ENCODE measurements at places on chromosomes 6 and 20.

GRCh38 chr6:52271852-52272460, 12.6 kb downstream of the MCM3 start:
- DNase-seq: no peak

DNA sequence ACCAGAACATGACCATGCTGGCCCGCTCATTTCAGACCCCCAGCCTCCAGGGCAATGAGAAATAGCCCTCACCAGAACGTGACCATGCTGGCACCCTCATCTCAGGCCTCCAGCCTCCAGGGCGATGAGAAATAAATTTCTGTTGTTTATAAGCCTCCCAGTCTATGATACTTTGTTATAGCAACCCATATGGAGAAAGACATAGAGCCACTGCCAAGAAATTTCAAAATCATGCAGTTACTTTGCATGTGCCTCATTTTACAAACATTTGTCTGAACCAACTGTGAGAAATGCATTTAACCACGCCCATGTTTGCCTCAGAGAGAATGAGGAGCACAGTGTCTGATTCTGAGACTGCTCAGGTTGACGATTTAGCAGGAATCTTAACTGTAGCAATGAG, 15.5 kb downstream of the CYP39A1 start:
- no peak for DNase-seq

- no peak for DNase-seq
These were observed 10.6 kb upstream of the FAM8A1 start for GRCh38 chr6:17589406-17590096.

GRCh38 chr6:1667012-1667804, 57.5 kb downstream of the FOXC1 start:
- DNase-seq: no peak

- no peak for DNase-seq
These were observed 294.8 kb downstream of the GMDS start for GRCh38 chr6:1950631-1951030.

- no peak for DNase-seq
These were observed 7.3 kb downstream of the THEMIS start for GRCh38 chr6:127893541-127893940.

DNA sequence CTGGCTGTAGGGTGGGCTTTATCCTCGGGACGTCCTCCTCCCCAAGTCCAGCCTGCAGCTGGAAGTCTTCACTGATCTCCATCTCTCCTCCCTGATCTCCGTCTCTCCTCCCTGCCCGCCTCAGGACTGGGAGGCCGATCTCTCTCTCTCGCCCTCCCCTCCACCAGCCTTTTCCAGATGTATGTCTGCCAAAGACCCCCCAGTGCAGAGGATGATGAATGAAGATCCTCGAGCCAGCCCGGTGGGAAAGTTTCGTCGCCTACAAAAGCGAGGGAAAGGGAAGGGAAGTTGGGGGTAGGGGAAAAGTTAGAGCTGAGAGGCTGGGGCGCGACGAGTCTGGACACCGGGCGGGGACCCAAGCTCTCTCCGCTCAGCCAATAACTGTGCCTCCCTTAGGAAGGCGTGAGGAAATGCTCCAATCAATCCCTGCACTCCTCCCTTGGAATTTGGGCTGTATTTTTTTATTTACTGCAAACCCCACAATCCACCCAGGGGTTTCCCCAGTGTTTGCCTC, 595 bp upstream of the SRF start:
- DNase-seq: no peak

- DNase-seq: peak; percentile 32
These were observed 1.2 kb downstream of the SLC2A4RG start for GRCh38 chr20:63740627-63741353.

GRCh38 chr6:14814016-14814415, 431.9 kb upstream of the JARID2 start:
- DNase-seq: no peak

DNA sequence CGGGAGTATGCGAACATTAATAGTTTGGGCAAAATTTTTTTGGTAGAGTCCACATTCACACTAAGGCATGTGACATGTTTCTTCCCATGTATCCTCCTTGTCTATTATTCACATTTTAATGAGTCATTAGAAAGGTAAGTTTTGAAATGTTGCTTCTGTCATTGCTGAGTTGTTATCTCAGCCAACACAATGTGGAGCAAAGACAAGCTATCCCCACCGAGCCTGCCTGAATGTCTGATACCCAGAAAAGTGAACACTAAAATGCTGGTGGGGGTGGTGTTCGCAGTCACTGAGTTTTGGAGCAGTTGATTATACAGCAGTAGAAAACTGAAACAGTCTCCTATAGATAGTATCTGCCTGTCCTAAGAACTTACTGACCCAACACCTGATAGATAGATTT, 68.3 kb upstream of the ASF1A start:
- DNase-seq: no peak

- DNase-seq: no peak
These were observed 529.6 kb downstream of the ADGRB3 start for GRCh38 chr6:69164564-69165229.

DNA sequence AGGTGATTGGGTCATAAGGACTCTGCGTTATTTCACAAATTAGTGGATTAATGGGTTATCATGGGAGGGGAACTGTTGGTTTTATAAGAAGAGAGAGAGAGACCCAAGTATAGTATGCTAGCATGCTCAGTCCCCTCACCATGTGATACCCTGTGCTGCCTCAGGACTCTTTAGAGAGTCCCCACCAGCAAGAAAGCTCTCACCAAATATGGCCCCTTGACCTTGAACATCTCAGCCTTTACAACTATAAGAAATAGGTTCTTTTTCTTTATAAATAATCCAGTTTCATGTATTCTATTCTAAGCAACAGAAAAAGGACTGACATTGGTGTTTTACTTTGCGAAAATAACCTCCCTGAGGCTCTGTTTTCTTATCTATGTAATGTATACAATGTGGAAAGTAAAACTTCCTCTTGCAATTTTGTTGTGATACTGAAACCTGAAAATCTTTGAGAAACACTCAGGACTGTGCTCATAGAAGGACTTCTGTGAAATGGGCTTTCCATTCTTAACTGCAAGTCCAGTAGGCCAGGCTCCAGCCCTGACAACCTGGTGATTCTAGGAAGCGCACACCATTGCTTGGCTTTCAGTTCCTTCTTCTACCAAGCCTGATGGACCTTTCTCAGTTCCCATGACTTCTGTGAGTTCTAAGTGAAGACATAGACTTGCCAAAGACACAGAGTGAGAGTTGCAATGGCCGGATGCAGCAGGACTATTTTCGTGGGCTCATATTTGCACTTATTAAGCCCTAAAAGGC, 21.9 kb downstream of the SIRPD start:
- DNase-seq: no peak

- DNase-seq: no peak
These were observed 41.5 kb downstream of the GCM1 start for GRCh38 chr6:53107091-53107490.

GRCh38 chr6:156949376-156949775, 172.2 kb downstream of the ARID1B start:
- no peak for DNase-seq

DNA sequence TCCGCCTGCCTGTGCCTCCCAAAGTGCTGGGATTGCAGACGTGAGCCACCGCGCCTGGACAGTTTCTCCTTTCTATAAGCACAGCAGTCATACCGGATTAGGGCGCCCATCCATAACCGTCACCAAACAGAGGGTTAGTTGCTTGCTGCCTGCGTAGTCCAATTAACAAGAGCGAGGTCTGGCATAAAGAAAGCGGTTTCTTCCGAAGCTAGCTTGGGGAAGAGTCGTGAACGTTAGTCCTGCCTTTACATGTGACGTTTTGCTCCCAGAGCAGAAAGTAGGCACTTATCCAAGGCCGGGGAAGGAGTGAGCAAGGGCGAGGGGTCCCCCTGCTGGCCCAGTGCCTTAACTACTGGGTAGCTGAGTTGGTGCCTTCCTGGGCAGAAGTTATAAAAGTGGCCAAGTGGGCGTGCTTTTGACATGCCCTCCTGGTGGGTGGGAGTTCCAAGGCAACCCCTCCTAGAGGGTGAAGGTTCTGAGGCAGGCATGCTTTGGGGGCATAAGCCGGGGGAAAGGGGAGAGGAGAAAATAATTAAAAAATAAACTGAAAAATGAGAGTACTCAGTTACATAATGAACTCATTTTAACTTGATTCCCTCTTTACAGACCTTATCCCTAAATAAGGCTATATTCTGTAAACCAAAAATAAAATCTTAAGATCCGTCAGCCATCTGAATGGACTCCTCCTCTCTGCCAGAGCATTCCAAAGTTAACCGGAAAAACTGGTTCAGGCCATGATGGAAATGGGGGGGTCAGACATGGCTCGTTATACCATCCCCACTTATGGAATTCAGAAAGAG, 88.0 kb downstream of the FAM217A start:
- DNase-seq: peak; percentile 78

DNA sequence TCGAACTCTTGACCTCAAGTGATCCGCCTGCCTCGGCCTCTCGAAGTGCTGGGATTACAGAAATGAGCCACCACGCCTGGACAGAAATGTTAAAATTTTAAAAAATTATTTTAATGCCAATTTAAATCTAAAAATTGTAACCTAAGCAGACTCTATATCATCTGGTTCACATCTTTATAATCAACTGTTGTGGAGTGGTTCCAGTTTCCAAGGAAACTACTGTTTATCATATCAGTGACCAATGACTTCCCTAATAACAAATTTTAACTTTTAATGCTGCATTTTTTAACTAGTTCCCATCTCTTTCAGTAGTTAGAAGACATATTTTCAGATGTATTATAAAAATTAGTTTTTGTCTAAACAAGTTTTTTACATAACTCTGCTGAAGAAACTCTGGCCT, 5.2 kb upstream of the BTN3A2 start:
- DNase-seq: no peak

DNA sequence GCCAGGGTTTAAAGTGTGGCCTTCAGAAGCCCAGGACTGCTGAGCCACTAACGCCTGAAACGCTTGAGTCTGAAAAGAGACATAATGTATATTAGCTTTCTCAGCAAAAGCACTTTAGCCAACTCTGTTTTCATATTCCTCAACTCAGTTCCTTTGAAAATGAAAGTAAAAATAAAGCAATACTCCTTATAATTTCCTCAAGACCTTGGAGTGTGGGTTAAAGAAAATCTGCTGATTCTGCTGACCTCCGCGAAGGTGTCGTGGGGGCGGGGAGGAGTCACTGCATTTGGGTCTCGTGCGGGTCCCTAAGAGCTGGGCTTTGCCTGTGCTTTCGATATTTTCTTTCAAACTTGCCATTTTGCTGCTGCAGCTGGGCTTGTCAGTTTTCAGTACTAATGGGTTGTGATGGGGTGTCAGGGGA, 142.2 kb upstream of the ARID1B start:
- DNase-seq: no peak

GRCh38 chr20:63268256-63268655, 4.4 kb upstream of the ARFGAP1 start:
- DNase-seq: no peak

DNA sequence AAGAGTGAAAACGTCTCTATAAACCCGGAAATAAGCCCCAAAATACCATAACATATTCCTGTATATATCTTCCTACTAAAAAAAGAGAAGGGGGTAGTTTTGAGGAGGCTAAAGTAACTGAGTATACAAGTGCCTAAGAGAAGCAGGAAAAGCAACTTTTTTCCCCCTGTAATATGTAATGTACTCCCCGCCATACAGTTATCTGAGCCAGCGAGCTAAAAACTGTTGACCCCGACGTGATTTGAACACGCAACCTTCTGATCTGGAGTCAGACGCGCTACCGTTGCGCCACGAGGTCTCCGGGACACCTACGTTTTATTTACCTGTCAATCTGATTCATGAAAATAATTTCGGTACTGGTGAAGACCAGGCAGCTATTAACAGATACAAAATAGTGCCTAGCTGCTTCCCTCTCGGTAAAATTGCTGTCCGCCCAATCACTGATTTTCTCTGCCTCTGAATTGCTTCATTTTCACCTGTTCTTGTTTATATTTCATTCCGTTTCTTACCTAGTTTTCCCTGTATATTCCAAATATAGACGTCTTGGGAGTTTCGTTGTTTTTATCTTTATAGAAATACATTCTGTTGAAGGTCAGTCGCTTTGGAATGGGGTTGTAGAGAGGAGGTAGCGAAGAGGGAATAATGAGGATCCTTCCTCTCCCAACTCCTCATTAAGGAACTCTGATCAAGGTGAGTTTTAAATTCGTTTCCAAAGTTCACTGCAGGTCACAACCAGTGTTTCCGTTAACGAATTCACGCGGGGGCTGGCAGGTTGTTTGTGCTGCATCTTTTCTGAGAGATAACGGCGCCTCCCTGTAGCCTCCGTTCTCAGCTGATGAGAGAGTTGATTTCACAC, 33.6 kb upstream of the BTN3A2 start:
- peak; percentile 46 for DNase-seq

GRCh38 chr6:43628393-43629103, 516 bp downstream of the GTPBP2 start:
- DNase-seq: peak; percentile 51

- no peak for DNase-seq
These were observed 118.7 kb downstream of the CEBPB start for GRCh38 chr20:50309280-50309763.

GRCh38 chr20:4052139-4052480, 36.8 kb upstream of the RNF24 start:
- no peak for DNase-seq

DNA sequence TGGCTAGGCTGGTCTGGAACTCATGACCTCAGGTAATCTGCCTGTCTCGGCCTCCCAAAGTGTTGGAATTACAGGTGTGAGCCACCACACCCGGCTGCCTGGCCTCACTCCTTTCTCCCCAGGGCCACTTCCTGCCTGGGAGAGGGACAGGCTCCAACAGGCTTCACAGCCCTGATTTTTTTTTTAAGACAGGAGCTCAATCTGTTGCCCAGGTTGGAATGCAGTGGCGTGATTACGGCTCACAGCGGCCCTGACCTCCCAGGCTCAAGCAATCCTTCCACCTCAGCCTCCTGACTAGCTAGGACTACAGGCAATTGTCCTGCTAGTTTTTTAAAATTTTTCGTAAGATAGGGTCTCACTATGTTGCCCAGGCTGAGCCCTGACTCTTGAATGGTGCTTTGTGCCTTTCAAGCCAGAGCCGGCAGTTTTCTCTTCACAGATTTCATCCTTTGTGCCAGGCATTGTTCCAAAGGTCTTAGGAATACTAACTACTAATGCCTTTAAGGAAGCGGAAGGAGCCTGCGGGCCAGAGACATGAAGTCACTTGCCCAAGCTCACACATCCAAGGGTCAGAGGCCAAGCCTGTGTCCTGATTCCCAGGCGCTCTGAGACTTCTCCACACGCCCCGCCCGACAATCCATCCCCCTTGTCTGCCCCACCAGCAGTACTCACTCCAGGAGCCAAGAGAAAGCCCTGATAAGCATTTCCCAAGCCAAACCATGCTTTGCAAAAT, 19.2 kb downstream of the CAPN11 start:
- DNase-seq: no peak

GRCh38 chr6:11318835-11319813, 86.7 kb upstream of the NEDD9 start:
- no peak for DNase-seq

DNA sequence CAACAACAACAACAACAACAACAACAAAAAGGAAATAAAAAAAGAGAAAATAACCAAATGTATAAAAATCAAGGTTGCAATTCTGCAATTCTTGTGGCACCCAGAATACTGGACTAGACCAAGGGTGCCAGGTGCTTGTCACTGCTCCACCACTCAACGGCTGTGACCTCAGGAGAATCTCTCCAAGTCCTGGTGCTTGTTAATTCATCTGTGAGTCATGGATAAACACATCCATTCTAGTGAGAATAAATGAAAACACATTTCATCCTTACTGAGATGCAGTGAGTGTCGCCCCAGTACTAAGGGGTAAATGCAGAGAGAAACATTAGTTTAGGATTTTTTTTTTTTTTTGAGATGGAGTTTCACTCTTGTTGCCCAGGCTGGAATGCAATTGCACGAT, 32.0 kb downstream of the HLA-C start:
- no peak for DNase-seq

GRCh38 chr6:129695373-129696027, 14.5 kb downstream of the ARHGAP18 start:
- DNase-seq: peak; percentile 15

- no peak for DNase-seq
These were observed 88.5 kb downstream of the BCAS1 start for GRCh38 chr20:53981752-53982437.
